Activated T-helper 9 cell treated with anti-CD3 and anti-CD28 coated beads, Interleukin-2, amount 50 U/mL, for 16 hours (primary cell): ENCODE measurements at places on chromosomes 4 and X.

DNA sequence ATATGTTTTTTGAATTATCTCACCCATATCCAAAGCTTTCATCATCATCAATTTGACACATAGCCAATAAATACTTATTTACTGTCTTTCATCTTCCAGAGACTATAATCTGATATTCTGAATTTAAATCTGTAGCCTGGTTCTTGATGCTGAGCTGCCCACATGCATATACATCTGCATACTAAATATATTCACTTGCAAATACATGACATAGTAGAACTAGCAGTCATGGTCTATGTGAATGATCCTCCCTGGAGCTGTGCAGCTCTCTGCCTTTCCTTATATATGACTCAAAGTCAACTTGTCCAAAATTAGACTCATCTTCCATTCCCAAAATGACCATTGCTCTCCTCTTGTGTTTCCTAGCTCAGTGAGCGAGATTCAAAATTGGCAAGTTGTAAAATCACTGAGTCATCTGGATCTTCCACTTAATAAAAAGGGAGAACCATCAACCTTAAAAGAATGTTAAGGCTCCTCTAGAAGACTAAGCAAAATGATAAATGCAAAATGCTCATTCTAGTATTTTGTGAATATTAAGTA lies 448.2 kb downstream of the PPARGC1A start:
- DNase-seq = no peak

- no peak for DNase-seq
Observed at GRCh38 chr4:6087669-6088341, 69.6 kb upstream of the C4orf50 start.

DNA sequence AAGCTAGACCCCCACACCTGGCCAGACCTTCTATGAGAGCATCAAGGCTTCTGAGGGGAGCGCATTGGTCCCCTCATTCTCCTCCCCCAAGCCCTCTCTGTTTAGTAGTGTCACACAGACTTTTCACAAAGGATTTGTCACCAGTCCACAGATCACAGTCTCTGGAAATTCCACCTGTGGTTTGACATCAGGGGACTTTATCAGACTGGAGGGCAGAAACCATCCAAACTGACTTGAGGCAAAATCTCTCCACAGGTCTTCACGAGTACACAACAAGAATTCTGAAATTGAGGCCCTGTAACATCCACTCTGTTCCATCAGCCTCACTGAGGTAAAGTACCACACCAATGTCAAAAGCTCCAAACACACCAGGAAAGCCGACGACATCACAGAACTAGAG lies 112.5 kb downstream of the SH3KBP1 start:
- no peak for DNase-seq

DNA sequence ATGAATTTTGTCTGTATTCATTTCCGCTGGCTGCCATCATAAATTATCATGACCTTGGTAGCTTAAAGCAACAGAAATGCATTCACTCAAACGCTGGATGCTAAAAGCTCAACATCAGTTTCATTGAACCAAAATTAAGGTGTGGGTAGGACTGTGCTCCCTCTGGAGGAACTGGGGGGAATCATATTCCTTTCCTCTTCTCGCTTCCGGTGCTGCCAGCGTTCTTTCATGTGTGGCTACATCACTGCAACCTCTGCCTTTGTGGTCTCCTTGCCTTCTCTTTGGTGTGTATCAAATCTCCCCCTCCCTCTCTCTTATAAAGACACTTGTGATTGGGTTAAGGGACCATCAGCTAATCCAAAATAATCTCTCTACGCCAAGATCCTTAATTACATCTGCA lies 39.5 kb downstream of the NEIL3 start:
- no peak for DNase-seq

DNA sequence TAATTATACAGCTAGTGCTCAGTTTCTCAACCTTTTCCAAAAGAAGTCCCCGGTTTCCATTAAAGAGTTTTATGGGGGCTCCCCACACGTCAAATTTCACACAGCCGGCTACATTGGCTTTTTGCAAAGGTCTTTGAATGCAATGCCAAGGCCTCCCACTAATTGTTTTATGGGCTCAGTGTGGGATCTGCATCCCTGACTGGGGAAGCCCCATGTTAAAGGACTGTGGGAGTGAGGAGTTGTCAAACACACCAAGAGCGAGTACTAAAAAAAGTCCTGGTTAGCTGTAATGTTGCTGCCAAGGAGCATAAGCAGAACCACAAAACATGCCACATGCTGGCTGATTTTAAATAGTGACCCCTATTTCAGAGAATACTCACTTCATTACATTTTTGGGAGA lies 162.6 kb downstream of the BMPR1B start:
- no peak for DNase-seq

DNA sequence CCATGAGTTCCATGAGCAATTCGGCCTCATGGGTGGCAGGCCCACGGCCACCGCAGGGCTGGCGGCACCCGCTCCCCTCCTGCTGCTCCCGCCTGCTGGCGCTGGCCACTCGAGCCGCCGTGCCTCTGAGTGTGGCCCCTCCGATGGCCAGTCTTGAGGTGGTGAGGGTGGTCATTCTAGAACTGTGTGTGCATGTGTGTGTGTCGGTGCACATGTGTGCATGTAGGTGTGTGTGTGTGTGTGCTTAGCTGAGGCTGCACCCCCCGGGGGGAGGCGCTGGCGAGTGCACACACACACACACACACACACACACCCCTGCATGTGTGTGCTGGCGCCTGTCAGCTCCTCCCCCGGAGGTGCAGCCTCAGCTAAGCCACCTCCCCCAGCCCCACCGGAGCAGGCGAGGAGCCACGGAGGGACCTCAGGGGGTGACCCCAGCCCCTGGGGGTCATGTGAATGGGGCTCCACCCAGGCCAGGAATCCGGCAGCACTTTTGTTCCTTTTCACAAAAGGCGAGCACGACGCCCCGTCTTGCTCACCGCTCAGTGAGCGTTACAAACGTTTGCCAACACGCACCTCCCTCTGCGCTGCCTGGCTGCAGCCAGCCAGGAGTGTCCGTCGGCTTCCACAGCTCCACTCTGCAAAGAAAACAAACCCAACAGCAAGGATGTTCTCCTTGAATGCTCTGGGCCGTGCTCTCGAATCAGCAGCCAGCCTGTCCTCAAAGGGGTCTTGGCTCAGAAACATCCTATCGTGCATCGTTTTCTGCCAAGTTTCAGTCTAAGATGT lies 29.9 kb downstream of the FGFRL1 start:
- no peak for DNase-seq

DNA sequence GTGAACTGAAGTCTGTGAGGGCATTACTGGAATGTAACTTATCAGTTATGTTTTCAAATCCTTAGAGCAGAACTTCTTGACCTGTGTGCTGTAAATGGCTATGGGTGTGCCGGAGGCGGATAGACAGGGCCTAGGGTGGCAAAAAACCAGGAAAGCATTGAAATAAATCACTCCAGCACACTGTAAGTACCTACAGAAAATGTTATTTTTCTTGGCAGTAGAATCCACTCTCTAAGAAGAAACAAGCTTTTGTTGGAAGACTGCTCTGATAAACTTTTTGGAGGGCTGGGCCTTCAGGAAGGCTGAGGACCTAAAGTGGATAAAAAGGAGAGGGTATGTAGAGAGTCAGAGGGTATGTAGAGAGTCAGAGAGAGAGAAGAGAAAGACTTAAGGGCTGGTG lies 14.9 kb downstream of the CPE start:
- DNase-seq = no peak
